Left renal pelvis (tissue), 4 donors: ENCODE measurements at places on chromosomes 5 and 9. TPM values are rescaled to one million over a fixed set of nuclear protein-coding genes. Genes with fewer than 3 reads are reported as not detected.

The DIPK1B gene
- 23.3 TPM for polyA plus RNA-seq

The ISL1 gene
- not detected for polyA plus RNA-seq

The TPPP gene
- 3.4 TPM for polyA plus RNA-seq

The MSX2 gene
- 1.2 TPM for polyA plus RNA-seq

The NEUROG1 gene
- polyA plus RNA-seq, result not detected

The ADGRV1 gene
- 12.8 TPM for polyA plus RNA-seq

The IFNA21 gene
- not detected for polyA plus RNA-seq

The MEIKIN gene
- not detected for polyA plus RNA-seq

The MEGF10 gene
- 1.7 TPM for polyA plus RNA-seq

The FAM221B gene
- polyA plus RNA-seq, result 0.11 TPM

The SPATA31D4 gene
- not detected for polyA plus RNA-seq

The C9orf78 gene
- 86.9 TPM for polyA plus RNA-seq

DNA sequence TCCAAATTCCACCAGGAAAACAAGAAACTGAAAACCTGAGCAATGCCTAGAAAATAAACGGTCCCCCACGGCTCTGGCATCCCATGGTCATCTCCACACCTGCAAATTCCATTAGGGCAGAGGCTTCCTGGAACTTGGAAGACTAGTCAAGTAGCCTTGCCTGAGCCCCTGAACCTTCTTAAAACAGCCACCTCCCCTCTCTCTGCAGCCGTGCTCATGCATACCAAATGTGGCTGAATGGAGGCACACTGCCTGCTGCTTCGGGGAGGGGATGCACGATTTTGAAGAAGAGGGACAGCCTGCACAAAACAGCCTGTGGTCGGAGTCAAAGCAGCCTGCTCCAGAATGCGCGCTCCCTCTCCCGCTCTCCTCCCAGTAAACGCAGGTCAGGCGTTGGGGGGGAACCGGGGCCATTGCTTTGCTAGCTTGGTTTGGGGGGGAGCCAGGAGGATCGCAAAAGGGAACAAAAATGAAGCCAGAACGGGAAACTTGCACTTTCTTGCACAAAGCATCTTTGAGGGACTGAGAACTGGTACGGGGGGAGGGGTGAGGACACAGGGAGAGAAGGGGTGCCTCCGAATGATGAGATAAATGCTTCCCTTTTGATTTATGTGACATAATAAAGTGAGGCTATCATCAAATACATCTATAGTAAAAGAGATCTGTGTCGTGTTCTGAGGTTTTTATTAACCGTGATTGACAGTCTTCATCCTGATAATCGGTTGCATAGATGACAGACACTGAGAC, at the start of gene TRPM3:
TRPM3 (minus strand) TSS at position 347 of the 747 bp plus-strand sequence; CDS start at position 80, 267 bp downstream.
- DNase-seq, result no peak

GRCh38 chr5:43073597-43074546, 33.8 kb upstream of the ANXA2R start:
- no peak for DNase-seq

GRCh38 chr5:43895876-43896275, 292.9 kb downstream of the NNT start:
- no peak for DNase-seq

DNA sequence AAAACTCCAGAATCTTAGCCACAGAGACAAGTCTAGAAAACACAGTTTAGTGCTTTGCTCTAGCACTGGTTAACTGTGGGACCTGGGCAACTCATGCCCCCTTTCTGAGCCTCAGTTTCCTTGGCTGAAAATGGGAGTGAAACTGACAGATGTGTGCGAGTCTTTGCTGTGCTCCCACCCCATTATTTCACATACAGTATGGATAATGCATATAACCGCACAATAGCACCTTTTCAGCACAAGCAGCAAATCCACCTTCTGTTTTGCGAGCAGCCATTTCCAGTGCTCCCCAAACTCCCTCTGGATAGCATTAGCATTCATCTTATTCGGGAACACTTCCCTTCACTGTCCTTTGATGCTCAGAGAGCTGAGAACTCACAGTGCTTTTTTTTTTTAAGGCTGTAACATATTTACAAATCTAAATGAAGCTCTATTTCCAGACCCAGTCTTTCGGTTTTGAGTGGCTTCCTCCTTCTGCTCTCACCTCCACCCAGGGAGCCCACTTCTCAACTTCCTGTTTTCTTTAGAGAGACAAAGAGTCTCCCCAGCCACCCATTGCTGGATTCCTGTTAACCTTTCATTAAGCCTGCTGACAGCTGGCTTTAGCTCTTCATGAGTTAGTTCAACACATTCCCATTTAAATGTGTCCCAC, 49.2 kb downstream of the TIMD4 start:
- DNase-seq, result no peak

GRCh38 chr9:24439456-24439855, 106.2 kb downstream of the IZUMO3 start:
- DNase-seq, result no peak

GRCh38 chr5:1432296-1432695, 12.9 kb downstream of the SLC6A3 start:
- no peak for DNase-seq

DNA sequence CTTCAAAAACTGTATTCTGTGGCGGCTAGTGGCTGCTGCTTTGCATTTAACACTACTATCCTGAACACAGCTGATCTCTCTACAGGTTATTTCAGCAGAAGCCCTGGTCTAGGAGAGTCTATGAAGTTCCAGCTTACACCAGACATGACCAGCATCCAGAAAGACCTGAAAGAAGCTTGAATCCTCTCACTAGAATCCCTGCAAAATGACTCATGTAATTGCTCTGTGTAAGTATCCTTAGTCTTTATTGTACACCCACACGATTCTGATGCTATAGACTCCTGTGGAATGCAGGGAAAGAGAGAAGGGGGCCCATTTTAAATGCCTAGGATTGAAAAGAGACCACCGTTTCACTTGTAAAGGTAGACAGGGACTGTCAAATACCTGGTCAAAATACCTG, 859 bp upstream of the GRIA1 start:
- DNase-seq, result no peak

DNA sequence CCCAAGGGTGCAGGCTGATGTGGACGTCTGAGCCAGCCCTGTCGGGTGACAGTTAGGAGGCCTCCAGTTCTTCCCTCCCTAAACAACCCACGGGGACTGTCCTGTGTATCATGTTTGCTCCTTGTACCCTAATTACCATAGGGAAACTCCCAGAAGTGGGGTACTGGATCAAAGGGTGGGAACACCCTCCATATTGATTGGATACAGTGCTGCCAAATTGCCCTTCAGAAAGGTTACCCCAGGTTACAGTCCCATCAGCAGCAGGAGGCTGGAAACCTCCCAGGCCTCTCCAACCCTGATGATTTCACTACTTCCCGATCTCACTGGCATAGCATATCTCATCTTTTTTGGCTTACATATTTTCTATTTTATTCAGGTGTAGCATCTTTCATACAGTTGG, 22.0 kb downstream of the UBE2QL1 start:
- DNase-seq, result no peak

DNA sequence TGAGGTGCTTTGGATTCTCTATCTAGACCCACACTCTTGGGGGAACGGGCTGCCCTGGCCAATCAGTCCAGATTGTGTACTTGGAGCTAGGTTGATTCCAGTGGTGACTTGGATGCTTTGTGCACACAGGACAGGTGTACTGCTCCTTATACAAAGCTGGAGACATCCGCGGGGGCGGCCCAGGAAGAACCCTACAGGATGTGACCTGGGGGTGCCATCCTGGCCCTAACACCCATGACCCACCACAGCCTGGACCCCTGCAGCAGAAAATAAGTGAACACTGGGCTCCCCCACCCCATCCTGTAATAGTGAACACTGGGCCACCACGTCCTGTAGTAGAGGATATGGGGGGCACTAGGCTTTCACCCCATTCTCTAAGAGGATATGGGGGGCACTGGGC, 12.1 kb upstream of the PLEKHG4B start:
- DNase-seq, result no peak

DNA sequence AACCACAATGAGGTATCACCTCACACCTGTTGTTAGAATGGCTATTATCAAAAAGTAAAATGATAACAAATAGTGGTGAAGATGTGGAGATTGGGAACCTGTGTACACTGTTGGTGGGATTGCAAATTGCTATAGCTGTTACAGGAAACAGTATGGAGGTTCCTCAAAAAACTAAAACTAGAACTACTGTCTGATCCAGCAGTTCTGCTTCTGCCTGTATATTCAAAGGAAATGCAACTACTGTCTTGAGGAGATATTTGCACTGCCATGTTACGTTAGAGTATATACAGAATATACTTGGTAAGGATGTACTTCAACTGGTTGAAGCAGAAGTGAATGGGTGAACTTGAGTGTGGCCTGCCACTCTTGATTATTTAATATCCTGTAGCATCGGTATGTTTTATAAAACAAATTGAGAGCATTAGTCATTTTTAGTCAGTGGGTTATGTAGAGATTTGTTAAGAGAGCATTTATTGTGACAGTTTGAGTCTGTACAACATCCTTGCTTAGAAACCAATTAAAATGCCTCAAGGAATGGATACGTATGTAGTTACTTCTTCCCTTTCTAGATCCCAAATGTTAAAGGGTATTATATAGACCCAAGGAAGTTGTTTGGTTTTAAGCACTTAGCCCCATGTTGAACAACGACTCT, 37.5 kb downstream of the ZCCHC7 start:
- DNase-seq, result no peak

DNA sequence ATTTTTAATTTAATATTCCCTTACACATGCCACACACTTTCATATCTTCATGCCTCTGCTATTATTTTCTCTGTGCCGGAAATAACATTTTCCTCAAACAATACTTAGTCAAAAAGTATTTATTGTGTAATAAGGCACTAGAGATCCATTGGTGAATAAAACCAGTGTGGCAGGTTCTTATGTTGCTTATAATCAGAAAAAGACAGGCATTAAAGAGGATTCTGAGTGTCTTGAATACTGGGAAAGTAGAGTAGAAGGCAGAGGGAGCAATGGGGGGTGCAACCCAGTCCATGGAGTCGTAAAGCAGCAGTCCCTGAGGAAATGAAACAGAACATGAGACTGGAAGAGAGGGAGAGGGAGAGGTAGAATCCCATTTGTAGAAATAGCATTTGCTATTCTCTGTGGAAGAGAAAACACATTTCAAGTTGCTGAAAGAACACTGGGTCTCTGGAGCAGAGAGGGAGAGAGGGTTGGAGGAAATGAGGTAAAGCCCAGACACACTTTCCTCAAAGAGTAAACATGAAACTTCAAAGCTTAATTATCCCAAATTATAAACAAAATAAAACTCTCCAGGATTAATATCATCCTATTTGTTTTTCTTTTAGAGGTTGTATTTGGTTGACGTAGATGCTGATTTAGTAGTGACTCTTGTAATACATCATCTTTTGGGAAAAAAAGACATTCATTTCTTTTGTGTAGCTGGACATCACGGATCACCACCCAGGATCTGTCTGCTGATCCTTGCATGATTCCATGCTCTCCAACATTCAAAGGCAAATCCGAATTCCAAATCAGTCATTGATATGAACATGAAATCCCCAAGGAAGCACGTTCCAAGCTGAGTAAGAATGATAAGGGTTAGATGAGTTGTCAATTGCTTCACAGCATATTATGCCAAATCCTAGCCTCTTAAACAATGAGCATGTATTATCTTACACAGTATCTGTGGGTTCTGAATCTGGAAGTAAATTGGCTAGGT, 37.4 kb upstream of the GRAMD2B start:
- DNase-seq, result no peak

DNA sequence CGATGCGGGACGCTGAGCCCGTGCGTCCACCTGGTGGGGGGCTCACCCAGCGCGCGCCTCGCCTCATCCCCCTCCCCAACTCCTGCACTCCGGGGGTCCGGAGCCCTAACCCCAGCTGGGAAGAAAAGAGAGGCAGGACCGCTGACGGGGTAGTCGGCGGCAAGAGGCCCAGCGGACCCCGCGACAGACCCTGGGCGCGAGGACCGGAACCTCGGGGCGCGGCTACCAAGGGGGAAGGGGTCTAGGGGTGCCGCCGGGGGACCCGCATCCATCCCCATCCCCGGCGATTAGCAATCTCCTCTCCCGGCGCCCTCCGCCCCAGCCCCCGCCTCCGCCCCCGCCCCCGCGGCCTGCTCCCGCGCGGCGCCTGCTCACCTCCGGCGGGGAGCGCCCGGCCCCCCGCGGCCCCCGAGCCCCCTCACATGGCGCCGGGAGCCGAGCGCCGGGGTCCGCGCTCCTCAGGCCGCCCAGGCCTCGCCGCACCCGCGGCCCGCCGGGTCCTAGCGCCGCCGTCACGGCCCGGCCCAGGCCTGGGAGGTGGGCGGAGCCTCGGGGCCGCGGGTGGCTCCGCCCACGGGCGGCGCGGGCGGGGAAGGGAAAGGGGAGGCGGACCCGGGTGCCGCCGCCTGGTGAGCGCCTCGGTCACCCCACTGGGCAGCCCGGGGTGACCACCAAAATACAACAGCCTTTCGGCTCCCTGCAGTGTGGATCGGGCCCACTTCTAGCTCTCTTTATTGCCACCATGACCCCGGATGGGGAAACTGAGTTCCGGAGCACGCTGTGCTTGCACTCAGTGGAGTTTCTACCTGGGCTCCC, at the start of gene ST6GALNAC6:
ST6GALNAC6 (minus strand) TSS at position 476 of the 816 bp plus-strand sequence. CDS start 1,622 bp downstream, outside the sequence.
- DNase-seq, result no peak

DNA sequence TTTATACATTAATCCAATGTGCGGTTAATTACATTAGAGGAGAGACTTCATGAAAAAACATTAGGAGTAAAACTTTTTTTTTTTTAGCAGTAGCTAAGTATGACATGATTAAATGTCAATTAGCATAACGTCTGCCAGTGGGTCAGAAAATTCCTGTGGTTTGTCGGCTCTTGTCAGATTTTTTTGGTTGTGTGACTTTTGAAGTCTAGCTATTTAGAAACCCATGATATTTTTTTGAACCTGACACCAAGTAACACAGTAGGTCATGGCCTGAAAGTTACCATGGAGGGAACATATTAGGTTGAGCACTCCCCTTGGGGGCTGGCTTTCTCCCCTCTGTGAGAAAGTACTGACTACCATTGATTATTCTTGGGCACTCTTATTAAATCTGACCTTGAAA, 84.8 kb upstream of the ALDH1A1 start:
- DNase-seq, result no peak

GRCh38 chr5:175616083-175616482, 41.8 kb upstream of the HRH2 start:
- DNase-seq, result no peak

- no peak for DNase-seq
These were observed 36.0 kb downstream of the LYRM7 start for GRCh38 chr5:131206772-131207171.

DNA sequence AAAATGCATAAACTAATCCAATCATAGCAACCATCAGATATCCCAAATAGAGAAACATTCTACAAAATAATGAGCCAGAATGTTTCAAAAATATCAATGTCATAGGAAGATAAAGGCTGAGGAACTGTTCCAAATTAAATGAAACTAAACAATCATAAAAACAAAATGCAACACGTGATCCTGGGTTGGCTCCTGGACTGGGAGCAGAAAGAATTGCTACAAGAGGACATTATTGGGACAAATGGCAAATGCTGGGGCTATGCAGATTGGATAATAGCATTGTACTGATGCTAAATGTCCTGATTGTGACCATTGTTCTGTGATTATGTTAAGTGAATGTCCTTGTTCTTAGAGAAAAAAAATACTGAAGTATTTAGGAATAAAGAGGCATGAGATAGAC, 54.2 kb upstream of the AKNA start:
- no peak for DNase-seq

DNA sequence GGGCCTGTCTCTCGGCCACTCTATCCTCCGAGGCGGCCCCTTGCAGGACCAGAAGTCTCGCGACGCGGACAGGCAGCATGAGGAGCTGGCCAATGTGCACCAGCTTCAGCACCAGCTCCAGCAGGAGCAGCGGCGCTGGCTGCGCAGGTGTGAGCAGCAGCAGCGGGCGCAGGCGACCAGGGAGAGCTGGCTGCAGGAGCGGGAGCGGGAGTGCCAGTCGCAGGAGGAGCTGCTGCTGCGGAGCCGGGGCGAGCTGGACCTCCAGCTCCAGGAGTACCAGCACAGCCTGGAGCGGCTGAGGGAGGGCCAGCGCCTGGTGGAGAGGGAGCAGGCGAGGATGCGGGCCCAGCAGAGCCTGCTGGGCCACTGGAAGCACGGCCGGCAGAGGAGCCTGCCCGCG, 283.5 kb downstream of the ARHGEF28 start:
- no peak for DNase-seq
